ENCODE measurements at places on chromosomes 2 and 18.

DNA sequence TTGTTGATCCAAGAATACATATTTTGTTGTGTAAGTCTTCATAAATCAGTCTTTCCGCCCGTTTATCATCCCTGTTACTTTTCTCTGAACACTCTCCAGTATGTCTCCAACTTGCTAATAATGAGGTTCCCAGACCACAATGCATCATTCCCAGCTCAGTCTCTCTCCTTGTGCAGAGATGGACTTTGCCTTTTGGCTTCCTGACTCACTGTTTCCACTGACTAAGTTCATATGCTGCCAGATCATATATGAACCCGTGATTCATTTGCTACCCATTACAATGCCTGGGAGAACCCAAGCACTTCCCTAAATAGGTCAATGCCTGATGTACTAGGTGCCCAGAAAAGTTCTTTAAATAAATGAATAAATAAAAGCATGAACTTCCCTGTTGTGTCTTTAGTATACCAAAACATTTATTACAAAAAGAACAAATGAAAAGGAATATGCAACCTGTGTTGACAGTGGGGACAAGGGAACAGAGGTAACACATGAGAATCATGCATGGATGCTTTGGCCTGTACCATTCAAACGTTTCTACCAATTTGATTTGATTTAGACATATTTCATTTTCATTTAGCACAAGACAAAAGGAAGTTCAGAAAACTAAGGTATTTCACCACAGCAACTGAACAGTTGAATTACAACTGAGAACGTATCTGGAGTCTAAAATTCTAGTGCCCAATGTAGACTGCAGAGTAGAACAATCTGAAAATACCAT is 215.4 kb upstream of the HNRNPA3 start:
- DNase-seq: no peak

DNA sequence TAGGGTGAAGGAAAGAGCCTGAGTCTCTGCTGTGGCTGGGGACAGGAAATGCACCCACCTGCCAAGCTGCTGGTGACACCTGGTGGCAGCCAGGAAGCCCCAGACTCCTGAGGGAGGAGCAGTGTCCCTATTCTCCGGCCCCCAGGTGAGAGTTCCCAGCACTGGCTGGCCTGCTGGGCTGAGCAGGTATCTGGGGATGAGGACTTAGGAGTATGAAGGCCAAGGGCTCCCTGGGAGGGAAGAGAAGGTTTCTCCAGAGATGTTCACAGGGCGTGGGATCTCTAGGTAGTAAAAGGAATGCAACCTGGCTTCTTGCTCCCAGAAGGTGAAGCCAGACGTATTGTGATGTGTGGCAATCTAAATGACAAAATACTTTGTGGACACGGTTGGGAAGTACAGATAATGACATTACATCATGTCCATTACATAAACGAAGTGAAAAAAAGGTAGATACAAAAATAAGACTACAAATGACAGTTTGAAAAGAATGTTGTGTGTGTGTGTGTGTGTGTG is 75.8 kb upstream of the SLC1A4 start:
- no peak for DNase-seq

GRCh38 chr2:224958462-224958857 is 83.8 kb downstream of the DOCK10 start:
- no peak for DNase-seq

DNA sequence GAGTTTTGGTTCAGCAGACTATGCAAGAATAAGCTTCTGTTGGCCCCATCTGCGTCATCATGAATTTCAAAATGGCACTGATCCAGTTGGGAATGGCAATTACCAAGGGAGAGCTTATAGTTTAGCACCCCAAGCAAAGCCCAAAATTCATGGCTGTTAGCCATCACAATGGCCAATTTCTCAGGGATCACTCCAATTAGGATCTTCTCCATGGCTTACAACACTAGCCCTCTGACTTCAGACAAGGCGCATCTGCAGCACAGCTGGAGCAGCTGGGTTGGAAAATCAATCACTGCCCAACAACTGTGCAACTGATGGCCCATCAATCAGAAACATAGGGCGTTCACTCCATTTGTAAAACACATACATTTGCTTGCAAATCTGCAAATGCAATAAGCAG is 273.6 kb downstream of the SRBD1 start:
- no peak for DNase-seq

DNA sequence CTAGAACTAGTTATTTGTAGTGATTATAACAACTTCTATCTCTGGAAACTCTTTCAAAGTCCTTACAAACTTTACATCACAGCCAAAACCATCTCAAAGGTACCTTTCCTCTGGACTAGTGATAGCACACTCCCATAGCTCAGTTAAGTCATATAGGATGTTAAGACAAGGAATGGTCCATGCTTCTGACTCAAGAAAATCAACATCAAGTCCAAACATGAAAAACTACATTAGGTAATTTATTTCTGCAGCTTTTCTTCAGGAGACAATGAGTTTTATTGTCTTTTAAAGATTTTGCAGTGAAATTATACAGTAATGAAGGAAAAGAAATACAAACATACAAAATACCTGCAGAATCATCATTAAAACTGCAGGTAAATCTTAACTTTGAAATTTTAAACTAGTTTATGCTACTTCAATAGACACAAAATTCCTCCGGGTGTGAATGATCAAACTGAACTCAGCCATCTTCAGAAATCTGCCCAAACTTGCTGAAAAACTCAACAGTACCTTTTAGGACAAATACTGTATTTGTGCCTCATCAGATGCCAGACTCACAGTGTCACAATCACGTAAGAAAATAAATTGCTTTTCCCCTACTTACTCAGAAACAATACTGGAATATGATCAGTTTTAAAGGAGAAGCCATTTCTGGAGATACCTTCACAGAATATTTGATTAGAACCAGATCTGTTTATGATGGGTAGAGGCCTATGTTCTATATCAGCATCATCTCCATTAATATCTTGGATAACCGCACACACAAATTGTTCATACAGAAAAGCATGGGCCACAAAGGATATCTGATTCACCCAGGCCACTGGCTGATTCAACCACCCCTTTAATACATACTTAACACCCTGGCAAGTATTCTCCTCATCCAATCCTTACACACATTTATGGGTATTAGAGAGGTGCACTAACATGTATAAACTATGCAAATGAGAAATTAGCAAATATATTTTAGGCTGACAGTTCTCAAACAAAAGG is 2.6 kb downstream of the TMEM131 start:
- no peak for DNase-seq

DNA sequence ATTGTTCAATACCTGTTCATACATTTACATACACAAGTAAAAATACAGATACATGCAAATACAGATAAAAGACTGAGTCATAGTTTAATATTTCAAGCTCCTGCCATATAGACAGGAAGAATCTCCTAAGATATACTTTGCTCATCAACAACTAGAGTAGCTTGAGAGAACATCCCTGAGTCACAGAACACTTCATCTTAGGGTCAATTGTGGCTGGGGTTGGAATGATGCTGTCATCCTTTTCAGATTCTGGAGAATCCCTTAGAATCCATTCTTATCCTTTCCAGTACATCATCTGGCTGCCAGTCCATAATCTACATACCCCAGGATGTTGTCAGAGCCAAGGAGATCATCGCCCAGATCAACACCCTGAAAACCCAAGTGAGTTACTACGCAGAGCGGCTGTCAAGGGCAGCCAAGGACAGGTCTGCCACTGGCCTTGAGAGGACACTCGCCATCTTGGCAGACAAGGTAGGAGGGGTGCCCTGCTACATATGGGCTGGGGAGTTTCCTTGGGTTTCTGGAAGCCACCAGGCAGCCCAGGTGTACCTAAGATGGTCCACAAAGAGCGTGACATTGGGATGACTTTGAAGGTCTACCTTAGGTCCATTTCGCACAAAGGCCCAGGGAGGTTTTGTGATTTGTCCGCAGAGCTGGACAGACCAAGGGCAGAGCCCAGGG is 55.7 kb downstream of the COA5 start:
- no peak for DNase-seq

DNA sequence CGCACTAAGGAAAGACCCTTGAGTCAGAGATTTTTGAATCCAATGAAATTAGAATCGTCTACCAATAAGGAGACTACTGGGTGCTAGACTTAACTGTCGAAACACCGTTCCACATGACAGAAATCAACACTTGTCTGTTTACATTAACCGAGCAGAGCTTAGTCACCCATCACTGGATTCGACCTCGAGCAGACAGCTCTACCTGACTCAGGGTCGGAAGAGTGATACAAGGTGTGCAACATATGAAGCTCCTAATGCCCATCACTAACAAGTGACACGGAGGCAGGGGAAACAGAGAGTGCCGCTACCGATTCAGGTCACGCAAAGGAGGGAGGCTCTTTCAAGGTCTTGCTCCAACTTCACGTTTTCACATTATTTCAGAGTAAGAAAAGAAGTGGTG is 54.2 kb upstream of the FZD5 start:
- DNase-seq: no peak

GRCh38 chr2:105179469-105180372 is 61.8 kb upstream of the GPR45 start:
- peak; percentile 71 for DNase-seq

GRCh38 chr2:223735035-223735640 is 102.2 kb downstream of the AP1S3 start:
- DNase-seq: no peak

- no peak for DNase-seq
Measured at GRCh38 chr2:154911729-154912128, 213.2 kb downstream of the KCNJ3 start.

- DNase-seq: no peak
Measured at GRCh38 chr2:164052006-164052405, 316.2 kb upstream of the FIGN start.

DNA sequence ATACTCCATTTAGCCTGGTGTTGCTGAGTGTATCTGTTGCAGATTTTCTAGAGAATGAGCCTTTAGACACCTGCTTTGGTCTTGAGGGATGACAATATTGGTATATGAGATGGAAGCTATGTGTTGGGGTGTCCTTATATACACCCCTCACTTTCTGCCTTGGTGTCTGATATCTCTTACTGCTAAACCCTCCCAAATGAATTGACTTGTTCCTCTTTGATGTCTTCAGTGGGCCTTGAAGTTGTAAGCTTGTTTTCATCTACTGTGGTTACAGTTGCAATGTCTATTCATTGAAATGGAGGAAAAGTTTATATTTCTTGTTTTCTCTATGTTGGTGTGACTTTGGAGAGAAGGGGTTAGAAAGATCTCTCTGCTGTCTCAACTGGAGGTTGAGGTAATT is 18.9 kb downstream of the RAB10 start:
- no peak for DNase-seq

GRCh38 chr2:232432598-232433184 is 23.3 kb upstream of the ALPI start:
- DNase-seq: no peak

- DNase-seq: no peak
Measured at GRCh38 chr2:180219491-180219890, 212.4 kb upstream of the CWC22 start.

DNA sequence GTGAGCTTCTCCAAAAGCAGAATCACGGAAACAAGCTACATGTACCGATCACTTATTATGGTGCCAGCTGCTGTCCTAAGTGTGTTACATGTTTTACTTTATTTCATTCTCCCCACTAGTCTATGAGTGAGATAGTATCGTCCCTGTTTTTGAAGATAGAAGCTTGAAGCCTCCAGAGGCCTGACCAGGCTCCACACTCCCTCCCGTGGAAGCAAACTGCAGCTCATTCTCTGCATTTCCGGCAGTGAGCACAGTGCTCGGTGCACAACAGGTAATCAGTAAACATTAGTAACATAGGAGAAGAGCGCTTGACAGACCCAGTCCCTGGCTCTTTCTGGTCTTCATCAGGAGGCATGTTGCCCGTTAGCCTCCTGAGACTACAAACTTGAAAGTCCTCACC is 72.9 kb downstream of the ZBTB7C start:
- no peak for DNase-seq

DNA sequence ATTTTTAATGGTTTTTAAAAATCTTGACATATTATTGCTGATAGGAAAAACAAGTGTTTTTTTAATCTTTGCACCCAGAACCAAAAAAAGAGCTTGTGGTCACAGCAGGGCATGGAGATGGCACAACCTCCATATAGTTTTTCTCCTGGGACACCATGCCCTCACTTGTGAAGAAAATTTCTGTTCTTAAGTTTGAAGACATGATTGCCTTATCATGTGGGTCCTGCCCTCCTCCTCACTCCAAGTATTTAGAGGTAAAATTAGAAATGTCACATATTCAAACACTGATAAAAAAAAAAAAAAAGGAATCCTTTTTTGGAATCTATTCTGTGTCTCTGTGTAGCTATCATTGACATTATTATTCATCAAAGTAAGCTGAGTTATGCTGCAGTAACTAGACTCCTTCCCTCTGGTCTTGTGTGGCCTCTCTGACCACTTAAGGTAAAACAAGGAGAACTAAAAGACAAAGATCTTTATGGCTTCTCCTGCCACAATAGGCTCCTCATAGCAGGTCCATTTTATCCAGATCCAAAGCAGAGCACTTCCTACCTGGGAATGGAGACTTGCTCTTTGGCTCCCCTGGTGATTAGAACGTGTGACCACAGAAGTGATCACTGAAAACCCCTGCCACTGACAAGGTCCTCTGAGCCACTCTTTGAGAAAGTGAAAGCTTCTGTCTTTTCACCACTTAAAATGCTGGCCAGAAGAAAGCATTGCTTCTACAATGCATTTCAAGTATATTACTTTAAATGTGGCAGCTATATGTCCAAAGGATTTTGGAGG is 19.8 kb downstream of the ADD2 start:
- DNase-seq: no peak

DNA sequence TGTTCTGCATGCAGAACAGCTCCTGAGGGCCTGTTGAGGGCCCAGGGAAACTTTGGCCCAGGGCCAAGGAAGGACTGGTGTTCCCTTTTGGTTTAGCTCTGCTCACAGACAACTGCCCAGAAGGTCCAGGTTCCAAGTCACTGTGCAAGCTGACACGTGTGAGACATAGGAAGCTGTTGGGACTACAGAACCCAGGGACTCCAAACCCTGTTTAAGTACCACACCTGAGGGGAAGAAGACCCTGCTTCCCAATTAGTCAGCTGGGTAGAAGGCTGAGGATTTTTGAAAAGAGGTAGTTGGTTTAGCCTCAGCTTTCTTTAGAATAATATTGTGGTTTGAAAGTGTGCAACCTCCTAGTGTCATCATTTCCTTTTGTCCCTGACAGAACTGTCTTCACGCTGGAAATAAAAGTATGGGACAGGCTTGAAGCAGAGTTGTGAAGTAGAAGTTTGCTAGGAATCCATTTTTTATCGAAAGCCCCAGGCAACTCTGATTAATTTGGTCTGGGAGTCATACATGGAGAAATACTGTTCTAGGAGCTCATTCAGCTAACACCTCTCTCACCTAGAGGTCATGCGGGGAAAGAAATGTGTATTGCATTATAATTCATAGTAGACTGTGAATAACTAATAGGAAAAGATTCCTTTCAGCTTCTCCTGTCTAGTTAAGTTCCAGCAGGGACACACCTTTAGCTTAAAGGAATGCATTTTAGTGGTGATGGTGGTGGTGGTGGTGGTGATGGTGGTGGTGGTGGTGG is 19.9 kb upstream of the IL1RL1 start:
- no peak for DNase-seq

GRCh38 chr2:96891591-96892333 is 21.9 kb upstream of the SEMA4C start:
- no peak for DNase-seq

GRCh38 chr2:102140377-102140776 is 2.2 kb upstream of the IL1R1 start:
- no peak for DNase-seq
